ENCODE measurements at places on chromosomes 13 and 19. TPM values are rescaled to one million over a fixed set of nuclear protein-coding genes. Genes with fewer than 3 reads are reported as not detected.

The SELENOV gene
- total RNA-seq = not detected

The ZNF296 gene
- 6.1 TPM for total RNA-seq

GRCh38 chr13:109644069-109644750 is 142.2 kb downstream of the IRS2 start:
- DNase-seq = no peak

- DNase-seq = no peak
Measured at GRCh38 chr19:40601134-40601974, at the start of gene LTBP4. LTBP4 (plus strand) TSS chr19:40601369; CDS start chr19:40601388, 19 bp downstream.

DNA sequence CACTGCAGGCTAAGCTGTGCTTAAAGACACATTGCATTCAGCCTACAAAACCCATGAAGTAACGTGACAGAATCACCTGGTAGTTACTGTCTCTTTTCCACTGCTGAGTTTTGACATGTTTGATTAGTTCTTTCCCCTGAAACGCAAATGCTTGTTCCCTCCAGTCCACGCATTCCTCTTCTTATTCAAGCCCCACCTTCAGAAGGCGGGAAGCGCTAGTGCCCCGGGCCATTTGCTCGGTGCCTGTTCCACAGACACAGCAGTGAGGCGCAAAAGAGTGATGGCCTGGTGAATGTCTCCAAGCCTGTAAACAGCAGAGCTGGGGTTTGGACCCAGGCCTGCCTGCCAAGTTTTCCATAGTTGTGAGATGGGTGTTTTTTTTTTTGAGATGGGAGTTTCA is 10.9 kb downstream of the ACP4 start:
- no peak for DNase-seq
